ENCODE measurements at places on chromosomes 13 and 19.

DNA sequence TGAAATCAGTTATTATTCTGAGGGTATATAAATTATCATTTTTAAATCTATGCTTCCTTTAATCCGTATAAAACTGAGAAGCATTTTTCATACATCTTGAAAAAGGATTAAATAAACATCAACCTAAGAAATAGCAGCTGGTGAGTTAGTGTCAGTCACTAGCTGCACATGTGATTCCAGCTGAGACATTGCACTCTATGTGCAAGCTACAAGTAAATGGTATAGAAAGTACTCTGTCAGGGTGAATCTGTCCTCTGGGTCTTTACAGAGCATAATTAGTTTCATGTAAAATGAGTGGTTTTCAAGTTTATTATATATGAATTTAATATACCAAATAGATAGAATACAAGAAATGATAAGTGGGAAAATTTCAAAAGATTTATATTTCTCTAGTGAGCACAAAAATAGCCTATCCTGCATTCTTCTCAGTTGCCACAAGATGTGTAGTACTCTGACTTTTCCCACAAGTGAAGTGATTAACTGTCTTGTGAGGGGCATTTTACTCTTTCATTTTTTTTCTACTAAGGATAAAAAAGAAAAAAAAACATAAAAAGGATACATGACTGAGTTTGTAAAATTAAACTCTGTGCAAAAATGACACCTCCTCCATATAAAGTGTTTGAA is 1372.1 kb downstream of the PCDH9 start:
- DNase-seq = no peak

DNA sequence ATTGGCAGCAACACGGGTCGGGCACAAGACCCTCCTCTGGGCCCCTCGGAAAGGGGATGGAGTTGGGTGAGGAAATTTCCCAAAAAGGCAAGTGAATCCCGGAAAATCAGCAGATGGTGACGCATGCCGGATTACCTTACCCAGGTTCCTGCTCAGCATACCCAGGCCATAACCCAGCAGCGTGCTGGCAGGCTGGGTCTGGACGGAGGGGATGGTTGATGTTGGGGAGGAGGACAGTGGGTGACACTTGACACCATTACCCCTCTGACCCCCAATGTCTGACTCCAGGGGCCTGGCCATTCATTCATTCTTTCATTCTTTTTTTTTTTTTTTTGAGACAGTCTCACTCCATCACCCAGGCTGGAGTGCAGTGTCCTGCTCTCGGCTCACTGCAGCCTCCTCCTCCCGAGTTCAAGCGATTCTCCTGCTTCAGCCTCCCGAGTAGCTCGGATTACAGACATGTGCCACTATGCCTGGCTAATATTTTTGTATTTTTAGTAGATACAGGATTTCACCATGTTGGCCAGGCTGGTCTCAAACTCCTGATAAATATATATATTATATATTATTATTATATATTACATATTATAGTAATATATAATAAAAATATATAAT is 799 bp downstream of the PVR start:
- peak; percentile 49 for DNase-seq

DNA sequence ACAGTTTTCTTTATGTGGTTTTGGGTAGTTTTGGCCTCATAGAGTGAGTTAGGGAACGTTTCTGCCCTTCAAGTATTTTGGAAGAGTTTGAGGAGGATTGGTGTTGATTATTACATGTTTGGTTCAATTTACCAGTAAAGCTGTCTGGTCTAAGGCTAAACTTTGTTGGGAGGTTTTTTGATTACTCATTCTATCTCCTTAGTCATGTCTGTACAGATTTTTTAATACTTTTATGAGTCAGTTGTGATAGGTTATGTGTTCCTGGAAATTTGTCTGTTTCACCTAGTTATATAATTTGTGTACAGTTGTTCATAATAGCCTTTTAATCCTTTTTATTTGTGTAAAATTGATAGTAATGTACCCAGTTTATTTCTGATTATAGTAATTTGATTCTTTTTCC is 20.4 kb downstream of the RNF17 start:
- no peak for DNase-seq

GRCh38 chr19:32649751-32650150 is 25.2 kb downstream of the ANKRD27 start:
- no peak for DNase-seq

DNA sequence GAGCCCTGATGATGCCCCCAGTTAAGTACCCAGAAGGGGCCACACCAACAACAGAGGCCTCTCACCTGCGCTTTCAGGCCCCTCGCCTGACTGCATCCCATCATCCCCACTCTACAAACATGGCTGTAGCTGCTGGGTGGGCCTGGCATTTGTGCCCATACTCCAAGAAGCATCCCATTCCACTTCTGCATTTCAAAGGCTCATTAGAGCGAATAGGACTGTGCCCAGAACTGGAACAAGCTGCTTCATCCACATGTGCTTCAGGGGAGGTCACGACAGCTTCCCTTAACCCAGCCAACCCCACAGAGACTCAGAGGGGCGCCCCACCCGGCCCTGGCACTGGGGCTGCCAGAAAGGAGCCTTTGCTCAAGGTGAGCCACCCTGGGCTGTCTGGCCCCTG is 156.9 kb downstream of the SIPA1L3 start:
- no peak for DNase-seq

DNA sequence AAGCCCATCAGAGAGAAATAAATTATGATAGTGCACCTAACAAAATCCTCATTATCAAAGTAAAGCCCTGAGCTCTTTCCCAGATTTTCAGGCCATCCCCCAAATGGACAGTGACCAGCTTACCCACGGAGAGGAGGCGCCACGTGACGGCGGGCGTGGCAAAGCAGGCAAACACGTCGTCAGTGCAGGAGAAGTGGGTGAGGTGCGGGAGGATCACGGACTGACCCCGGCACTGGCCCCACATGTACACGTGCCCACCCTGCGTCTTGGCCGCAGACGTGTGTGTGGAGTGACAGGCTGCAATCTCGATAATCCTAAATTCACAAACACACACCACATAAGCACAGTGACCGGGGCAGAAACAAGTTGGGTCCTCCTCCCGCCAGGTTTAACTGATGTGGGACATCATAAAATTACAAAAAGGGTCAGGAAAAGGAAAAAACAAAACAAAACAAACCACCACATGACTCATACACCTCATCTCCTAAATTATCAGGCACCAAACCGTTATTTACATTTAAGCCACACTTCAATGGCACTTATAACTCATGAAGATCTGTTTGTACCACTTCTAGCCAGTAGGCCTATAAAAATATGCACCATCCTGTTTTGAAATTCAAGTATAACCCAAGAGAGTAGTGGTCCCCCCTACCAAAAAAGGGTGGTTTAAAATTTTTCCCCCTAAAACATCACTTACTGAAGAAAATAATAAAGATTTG is 30.1 kb downstream of the RCBTB2 start:
- DNase-seq = no peak

- DNase-seq = no peak
Observed at GRCh38 chr19:8515317-8515716, 1.4 kb upstream of the ZNF414 start.

- DNase-seq = no peak
Observed at GRCh38 chr19:13938301-13939064, at the start of gene PODNL1. Gene PODNL1, minus strand, starts transcription at chr19:13938417. Its CDS starts 236 bp downstream, at chr19:13938181.

DNA sequence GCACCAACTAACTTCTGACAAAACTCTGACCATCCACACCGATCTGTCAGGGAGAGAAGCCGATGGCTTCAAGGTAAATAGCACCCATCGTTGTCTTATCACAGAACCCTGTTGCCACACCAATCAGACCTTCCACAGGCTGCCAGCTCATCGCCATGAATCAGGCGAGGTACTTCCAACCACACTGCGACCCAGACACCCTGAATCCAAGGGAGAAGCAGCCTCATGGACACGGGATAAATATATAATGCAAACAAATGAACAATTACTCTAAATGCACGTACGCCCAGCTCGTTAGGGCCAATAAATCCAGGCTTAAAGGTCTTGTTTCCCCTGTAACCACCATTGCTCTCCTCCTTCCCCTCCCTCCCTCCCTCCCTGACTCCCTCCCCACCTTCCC is 20.8 kb downstream of the RANBP3 start:
- DNase-seq = no peak

Measured in colonic mucosa (tissue), 4 donors.